Stimulated activated CD8-positive, alpha-beta memory T cell treated with anti-CD3 and anti-CD28 coated beads, Interleukin-4, amount 100 ng/mL, for 4 hours (primary cell): ENCODE measurements at places on chromosomes 1 and 21.

- DNase-seq = no peak
Observed at GRCh38 chr1:229886636-229887035, 180.4 kb upstream of the GALNT2 start.

- DNase-seq = no peak
Observed at GRCh38 chr1:87524021-87524754, 195.5 kb downstream of the LMO4 start.

- no peak for DNase-seq
Observed at GRCh38 chr1:24786191-24786590, 40.9 kb downstream of the CLIC4 start.

GRCh38 chr1:210129092-210129491 is 103.5 kb upstream of the SERTAD4 start:
- no peak for DNase-seq

- DNase-seq = no peak
Observed at GRCh38 chr21:46254208-46254975, 25.8 kb upstream of the LSS start.

DNA sequence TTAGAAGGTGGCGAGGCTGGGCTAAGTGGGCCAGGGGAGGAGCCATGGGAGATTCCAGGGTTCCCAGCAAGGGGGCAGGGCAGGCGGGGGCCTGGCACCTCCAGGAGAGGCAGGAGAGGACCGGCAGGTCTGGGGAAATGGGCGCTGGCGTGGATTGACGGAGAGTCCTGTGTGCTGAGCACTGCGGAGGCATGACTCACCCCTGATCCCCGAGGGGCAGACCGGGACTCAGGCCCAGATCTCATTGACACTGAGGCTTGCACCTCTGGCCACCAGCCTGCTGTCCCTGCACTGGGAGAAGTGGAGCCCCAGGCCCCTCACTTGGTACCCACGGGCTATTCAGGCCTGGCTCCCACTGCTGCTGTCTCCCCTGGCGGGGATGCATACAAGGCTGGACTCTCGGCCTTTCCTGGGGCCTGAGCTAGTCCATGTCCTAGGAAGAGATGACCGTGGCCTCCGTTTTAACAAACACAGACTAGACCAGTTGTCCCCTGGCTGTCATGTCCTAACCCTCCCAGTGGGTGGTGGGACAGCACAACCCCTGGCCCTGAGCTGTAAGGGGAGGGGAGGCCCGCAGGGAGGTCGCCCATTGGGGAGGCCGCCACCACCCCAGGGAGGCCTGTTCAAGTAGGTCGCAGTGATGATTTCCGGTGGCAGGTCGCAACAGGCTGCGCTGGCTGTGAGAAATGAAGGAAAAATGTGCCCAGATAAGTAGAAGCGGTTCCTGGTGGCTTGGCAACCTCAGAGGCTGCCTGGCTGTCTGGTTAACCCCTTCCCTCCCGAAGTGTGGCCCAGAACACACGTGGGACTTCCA is 39.7 kb downstream of the RIPK4 start:
- no peak for DNase-seq
